Suppressor macrophage (primary cell): ENCODE measurements at places on chromosomes 11 and 22.

- no peak for DNase-seq
These were observed 82.6 kb upstream of the CSNK2A3 start for GRCh38 chr11:11435635-11436034.

DNA sequence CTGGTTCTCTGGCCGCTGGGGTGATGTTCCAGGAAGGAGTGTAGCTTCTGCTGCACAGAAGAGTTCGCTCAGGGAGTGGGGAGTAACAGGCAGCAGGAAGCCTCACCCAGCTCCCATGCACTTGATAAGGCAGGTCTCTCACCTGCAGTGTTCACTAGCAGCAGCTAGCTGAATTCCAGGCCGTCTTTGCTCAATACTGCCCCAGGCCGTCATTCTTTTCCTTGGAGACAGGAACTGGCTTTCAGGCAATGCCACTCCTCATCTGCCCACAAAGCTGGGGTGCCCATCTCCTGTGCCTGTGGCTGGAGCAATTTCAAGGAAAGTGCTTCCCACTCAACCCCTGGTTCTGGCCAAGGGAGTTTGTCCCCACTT lies 66.1 kb downstream of the ARHGAP42 start:
- DNase-seq, result no peak

- DNase-seq, result no peak
These were observed 7.4 kb upstream of the PELI3 start for GRCh38 chr11:66459138-66459778.

- DNase-seq, result no peak
These were observed 49.9 kb upstream of the THY1 start for GRCh38 chr11:119472856-119473222.

GRCh38 chr11:27718346-27718862 lies 18.1 kb upstream of the BDNF start:
- DNase-seq, result no peak

DNA sequence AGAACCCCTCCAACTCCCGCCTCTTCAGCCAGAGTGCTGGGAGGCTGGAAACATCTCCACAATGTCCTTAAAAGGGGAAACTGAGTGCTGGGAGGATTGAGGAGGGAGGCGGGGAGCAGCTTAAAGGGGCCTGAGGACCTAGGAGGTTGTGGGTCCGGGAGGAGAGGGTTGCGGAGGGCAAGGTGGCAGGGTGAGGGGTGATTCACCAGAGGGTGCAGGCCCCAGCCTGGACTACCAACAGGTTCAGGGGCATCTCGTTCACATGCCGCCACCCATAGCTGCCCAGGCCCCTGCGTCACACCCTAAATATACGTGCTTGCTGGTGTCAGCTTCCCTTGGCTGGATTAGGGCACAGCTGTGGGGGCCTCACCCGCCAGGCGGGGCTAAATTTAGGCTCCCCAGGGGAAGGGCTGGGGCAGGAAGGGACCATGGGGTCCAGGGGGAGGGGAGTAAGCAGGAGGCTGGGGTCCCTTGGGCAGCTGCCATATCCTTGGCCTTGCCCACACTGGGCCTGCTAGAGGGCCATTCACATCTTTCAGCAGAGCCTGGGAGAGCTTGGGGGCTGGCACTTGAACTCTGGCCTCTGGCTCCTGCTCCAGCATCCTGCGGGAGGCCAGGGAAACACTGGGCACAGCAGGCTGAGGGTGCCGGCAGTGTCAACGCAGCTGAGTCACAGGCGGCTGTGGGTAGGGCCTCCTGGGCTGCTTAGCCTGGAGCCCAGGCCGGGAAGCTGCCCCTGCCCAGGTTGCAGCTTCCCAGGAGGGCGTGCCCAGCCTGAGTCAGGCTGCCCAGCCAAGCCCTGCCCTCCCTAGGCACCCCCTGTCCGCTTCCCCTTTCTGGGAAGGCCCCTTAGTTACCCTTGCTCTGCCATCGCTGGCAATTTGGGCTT lies 1.3 kb downstream of the EHBP1L1 start:
- DNase-seq, result peak; percentile 95

DNA sequence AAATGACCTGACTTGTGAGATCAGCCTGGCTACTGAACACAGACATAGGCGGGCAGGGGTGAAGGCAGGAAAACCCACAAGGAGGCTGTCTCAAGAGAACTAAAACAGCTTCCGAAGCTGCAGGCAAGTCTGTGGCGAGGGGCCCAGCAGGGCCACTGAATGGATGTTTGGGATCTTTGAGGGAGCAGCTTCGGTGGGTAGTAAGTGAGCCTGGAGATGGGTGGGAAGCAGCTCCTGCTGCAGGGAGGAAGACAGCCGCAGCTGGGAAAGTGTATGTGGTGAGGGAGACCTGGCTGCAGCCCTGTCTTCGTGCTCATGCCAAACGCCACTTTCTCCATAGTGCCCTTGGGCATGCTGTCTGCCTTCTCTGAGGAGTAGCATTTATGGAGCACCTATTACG lies 3.4 kb downstream of the CCDC86 start:
- no peak for DNase-seq

DNA sequence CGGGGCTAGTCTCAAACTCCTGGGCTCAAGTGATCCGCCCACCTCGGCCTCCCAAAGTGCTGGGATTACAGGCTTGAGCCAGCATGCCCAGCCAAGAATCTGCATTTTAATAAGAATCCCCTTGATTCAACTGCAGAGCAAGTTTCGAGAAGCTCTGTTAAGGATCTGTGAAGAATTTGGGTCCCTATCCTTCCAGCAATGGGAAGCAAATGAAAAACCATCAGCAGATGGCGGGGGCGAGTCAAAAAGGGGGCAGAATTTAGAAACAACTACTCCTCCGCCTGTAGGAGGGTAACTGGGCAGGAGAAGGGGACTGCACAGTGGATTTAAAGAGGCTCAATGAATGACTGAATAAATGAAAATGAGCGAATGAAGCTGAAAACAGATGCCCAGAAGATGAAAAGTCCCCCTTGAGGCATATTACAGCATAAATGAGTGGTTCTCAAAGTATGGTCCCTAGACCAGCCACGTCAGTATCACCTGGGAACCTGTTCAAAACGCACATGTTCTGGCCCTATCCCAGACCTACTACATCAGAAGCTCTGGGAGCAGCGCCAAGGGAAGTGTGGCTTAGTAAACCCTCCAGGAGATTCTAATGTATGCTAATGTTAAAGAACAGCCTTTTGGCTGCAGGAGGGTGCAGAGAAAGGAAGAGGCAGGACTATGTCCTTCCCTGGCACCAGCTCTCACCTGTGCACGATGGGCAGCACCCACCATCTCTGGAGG lies 15.0 kb downstream of the VWCE start:
- no peak for DNase-seq

GRCh38 chr11:11504071-11504470 lies 117.7 kb downstream of the GALNT18 start:
- DNase-seq, result no peak

DNA sequence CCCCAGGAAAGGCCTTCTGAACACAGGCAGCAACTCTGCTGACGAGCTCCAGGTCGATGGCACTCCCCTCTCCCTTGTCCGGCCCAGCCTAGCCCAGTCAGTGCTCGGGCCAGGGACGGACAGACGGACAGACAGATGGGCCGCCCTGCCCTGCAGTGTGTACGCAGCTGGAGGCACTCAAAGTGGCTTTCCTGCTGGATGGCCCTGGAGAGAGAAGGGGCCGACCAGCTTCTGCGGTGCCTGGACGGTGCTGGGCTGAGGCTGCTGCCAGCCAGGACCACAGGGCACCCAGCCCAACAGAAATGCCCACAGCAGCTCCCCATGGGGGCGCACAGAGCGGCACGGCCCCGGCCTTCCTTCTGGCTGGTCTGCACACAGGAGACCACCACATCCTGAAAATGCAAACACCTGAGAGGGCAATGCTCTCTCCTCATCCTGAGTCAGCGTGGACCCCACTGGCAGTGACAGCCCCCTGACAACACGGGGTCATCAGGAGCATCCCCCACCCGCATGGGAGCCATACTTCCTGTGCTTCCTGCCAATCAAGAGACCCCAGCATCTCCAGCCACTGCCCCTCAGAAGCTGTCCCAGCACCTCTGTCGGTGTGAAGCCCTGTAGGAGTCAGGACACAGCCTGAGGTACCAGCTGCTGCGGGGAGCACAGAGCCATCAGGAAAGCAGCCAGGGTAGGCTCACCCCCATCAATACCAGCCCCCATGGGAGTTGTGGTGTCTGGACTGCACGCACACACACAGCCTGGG lies 692 bp upstream of the MOB2 start:
- DNase-seq, result no peak

DNA sequence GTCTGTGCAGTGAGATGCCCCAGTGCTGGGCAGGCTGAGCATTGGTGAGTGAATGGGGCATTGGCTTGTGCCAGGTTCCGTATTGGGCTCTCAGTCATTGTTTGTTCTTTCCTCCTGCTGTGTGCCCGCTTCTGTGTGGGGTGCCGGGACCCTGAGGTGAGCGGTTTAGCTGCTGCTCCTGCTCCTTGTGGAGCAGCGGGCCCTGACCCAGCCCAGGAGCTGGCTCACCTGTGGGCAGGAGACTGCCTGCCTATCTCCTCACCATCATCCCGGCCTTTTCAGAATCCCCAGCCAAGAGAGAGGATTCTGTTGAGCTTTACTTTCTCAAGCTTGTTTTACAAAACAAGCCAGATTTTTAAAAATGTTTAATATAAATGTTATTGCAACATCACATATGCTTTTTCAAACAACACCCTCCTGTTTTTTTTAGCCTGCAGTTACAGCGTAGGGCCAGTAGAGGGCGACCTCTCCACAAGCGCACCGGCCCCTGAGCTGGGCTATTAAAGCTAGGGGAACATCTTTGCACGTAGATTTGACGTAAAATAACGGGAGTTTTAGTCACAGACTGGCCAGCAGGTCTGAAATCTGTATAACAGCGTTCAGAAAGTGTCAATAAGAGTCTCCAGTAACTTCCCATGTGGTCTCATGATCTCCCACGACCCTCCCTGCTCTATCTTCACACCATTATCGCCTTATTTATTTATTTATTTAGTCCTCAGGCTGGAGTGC lies 25.1 kb upstream of the RELT start:
- DNase-seq, result peak; percentile 82

- DNase-seq, result no peak
These were observed 71.4 kb downstream of the GAB4 start for GRCh38 chr22:16936625-16937024.

GRCh38 chr11:115168229-115168671 lies 336.0 kb downstream of the CADM1 start:
- DNase-seq, result no peak

GRCh38 chr11:117914398-117914761 lies 14.8 kb downstream of the TMPRSS13 start:
- DNase-seq, result no peak
